Erythroblast (primary cell): ENCODE measurements at places on chromosomes 11 and 22.

DNA sequence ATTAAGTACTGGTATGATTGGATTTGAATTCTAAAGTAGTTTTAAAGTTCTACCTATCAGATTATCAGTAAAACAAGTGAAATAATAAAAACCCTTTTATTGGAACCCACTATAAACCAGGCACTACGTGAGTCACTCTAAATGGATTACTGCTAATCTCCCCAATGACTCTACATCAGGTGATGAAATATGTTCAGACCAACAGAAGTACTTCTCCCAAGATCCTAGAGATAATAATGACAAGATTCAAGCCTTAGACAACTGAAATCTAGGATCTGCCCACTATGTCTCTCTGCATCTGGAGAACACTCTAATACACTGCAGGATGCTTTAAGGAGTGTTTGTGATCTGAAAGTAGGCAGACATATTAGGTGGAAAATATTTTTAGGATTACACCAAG is 652.1 kb upstream of the CHORDC1 start:
- no peak for DNase-seq

GRCh38 chr11:125559888-125560287 is 9.4 kb upstream of the EI24 start:
- no peak for DNase-seq

GRCh38 chr11:1271002-1271401 is 38.4 kb downstream of the TOLLIP start:
- no peak for DNase-seq

DNA sequence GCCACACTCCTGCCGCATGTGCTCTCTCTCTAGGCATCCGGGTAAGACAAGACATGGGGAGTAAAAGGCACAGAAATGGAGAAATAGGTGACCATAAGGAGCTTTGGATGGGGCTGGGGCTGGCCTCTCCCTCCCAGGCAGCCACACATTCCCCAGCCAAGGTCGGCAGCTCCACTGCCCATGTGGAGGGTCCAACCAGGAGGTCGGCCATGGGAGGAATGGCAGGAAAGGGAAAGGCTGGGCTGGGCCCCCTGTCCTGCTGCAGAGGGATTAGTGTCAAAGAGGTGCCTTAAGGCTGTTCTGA is 460 bp upstream of the MUC5AC start:
- no peak for DNase-seq

- DNase-seq = no peak
These were observed 163.3 kb upstream of the RASSF10 start for GRCh38 chr11:12845739-12846358.

DNA sequence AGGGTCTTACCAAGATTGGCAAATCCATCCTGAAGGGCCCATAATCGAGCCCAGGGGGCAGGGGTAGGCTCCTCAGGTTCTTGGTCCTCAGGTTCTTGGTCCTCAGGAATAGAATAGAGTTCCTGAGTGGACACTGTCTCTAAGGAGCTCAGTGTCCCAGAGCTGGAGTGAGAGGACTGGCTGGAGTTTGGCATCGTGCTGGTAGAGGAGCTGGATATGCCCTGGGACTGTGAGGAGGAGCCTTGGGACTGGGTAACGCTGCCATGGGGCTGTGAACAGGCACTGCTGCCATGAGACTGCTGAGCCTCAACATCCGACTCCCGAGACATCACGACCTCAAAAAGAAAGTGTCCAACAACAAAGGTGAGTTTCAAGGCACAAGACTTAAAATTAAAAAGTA is 7.2 kb downstream of the CHEK2 start:
- DNase-seq = no peak

GRCh38 chr22:41922328-41922727 is 4.3 kb downstream of the TNFRSF13C start:
- DNase-seq = no peak

- DNase-seq = no peak
These were observed 236.2 kb downstream of the LARGE1 start for GRCh38 chr22:33684087-33684486.

DNA sequence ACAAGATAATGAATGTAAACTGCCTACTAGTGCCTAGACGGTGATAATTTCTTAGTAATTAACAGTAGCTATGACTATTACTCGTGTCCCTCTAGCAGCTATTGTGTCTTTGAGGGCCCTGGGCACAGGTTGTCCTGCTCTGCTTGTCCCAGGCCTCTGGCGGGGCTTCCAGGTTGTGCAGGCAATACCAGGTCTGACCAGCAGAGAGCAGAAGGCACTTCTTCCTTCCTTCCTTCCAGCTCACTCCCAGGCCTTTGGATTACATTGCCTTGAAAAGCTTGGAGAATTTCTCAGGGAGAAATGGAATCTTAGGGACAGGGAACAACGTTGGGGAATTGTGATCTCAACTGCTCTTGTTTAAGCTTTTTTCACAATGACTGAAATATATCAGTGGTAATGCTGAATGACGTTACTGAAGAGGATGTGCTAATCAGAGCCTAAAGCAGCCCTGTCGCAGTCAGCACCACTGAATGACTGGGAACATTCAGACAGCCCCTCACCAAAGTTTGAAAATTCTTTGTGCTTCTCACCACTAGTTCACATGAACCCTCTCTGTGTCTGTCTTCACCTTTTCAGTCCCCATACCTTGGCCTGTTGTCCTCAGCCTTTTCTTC is 8.4 kb upstream of the CCKBR start:
- DNase-seq = peak; percentile 66

GRCh38 chr22:41822317-41823057 is 10.4 kb upstream of the SREBF2 start:
- peak; percentile 65 for DNase-seq

DNA sequence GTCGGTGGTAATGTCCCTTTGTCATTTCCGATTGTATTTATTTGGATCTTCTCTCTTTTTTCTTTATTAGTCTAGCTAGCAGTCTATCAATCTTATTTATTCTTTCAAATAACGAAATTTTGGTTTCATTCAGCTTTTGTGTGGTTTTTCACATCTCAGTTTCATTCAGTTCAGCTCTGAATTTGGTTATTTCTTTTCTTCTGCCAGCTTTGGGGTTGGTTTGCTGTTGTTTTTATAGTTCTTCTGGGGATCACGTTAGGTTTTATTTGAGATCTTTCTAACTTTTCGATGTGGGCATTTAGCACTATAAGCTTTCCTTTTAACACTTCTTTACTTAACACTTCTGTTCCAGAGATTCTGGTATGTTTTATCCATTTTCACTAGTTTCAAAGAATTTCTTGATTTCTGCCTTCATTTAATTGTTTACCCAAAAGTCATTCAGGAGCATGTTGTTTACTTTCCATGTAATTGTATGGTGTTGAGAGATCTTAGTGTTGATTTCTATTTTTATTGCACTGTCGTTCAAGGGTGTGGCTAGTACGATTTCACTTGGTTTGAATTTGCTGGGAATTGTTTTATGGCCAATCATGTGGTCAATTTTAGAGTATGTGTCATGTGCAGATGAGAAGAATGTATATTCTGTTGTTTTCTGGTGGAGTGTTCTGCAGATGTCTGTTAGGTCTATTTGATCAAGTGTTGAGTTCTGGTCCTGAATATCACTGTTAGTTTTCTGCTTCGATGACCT is 7.7 kb upstream of the SCGB1D1 start:
- DNase-seq = no peak

DNA sequence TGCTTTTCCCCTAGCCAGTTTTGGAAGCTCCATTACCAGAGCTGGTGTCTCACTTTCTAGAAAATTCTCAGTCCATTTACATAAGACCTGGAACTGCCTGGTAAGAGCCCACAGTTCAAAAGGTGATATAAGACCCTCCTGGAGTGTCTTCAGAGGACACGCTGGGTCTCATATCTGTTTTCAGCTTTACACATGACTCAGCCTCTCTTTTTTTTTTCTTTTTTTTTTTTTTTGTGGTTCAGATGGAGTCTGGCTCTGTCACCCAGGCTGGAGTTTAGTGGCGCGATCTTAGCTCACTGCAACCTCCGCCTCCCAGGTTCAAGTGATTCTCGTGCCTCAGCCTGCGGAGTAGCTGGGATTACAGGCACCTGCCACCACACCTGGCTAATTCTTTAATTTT is 30.7 kb downstream of the WEE1 start:
- DNase-seq = no peak

GRCh38 chr11:117837791-117838190 is 13.2 kb upstream of the FXYD2 start:
- DNase-seq = no peak

DNA sequence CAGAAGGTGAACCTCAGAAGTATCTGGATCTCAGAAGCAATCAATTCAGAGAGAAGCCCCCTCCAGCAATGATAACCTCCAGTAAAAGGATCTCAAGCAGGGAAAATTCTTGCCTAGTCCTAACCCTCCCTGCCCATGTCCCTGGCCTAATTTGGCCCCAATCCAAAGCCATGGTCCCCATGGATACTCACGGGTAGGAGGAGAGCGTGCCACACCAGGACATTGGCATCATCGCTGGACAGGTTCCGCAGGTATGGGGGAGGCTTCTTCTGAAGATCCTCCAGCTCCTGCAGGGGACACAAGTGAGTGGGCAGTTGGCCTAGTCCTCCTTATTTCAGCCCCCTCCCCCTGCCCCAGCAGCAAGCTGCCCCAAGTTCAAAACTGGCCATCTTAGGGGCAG is 7.3 kb downstream of the UBE2L6 start:
- no peak for DNase-seq
